Stimulated activated CD4-positive, alpha-beta T cell treated with anti-CD3 and anti-CD28 coated beads, TNF-alpha, amount 100 ng/mL, for 48 hours (primary cell): ENCODE measurements at places on chromosomes 12 and 14.

- no peak for DNase-seq
These were observed 376 bp downstream of the GDF3 start for GRCh38 chr12:7695237-7695560.

GRCh38 chr14:76926521-76927251 lies 100.5 kb downstream of the LRRC74A start:
- DNase-seq: no peak

DNA sequence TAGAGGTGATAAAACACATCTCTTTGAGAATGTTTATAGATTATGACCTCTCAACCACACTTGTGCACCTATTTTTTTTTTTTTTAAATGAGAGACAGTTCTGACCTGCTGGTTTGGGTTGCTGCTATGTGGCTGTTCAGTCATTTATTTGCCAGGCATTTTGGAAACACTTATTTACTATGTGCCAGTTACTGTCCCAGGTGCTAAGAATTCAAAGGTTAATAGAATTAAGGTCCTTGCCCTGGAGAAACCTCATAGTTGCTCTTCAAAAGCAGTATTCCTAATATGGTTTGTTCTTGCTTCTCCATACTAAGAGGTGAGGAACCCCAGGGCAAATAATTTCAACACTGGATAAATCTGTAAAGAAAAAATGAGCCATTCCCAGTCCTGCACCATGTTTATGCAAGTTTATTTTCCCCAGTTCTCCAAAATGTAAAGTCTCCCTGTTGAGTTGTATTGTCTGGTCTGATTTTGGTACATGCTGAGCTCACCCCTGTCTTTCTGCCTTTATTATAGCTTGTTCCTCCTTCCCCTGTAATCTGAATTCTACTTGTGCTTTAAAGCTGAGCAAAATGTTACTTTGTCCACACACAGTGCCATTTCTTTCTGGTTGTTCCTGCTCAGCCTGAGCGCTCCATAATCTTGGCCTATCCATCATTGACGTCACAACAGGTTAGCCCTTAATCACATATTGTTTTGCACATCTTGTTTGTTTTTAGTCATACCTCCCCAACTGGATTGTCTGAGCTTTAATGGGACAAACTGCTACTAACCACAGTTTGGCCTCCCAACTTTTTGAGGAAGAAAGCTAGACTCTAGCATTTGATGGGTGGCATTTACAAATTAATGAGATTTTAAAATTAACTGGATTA lies 56.7 kb downstream of the SRGAP1 start:
- DNase-seq: no peak

DNA sequence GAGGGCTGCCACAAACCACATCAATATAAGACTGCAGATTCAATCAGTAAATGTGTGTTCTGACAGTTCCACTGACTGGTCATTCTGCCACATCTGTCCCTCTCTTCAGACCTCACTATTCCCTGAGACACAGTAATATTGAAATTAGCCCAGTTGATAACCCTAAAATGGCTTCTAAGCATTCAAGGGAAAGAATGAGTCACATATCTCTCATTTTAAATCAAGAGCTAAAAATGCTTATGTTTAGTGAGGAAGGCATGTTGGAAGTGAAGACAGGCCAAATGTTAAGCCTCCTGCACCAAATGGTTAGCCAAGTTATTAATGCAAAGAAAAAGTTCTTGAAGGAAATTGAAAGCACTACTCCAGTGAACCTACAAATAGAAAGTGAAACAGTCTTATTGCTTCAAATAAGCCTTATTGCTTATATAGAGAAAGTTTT lies 24.5 kb upstream of the KIF21A start:
- no peak for DNase-seq

- DNase-seq: no peak
These were observed 15.3 kb downstream of the MIPOL1 start for GRCh38 chr14:37213016-37213415.

GRCh38 chr12:3671330-3672112 lies 81.4 kb downstream of the CRACR2A start:
- DNase-seq: no peak

GRCh38 chr14:26597071-26597588 lies 703 bp downstream of the NOVA1 start:
- DNase-seq: no peak

DNA sequence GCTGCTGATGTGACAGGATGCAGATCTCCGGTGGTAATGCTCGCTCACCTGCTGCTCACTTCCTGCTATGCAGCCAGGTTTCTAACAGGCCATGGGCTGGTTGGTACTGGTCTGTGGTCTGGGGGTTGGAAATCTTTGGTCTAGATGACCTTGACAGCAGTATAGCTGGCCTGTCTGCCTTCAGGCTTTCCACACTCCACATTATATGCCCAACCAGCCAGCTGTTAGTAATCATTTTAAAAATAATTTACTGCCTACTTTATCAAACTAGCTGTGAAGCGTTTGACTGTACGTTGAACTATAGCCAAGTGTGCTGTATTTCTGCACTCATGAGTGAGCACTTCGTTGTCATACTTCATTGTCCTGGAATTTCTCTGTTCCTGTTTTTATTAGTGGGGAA lies 424.0 kb upstream of the GARIN6 start:
- no peak for DNase-seq

GRCh38 chr12:116448165-116448739 lies 110.9 kb upstream of the MAP1LC3B2 start:
- no peak for DNase-seq

DNA sequence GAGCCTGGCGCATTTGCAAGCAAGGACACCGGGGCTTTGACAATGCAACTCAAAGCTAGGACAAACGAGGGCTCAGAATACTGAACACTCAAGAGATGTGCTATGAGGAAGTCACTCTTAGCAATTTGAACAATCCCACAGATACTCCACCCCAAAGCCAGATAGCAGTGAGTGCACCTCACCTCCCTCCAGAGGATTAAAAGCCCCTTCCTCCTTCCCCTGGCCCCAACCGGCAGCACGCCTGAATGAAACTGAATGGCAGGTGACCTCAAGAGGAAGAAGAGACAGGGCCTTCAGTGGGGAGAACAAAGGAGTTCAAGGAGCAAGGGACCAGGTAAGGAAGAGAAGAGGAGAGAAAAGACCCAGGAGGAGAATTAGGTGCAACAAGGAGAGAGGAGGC lies 1.9 kb upstream of the KRT78 start:
- no peak for DNase-seq

DNA sequence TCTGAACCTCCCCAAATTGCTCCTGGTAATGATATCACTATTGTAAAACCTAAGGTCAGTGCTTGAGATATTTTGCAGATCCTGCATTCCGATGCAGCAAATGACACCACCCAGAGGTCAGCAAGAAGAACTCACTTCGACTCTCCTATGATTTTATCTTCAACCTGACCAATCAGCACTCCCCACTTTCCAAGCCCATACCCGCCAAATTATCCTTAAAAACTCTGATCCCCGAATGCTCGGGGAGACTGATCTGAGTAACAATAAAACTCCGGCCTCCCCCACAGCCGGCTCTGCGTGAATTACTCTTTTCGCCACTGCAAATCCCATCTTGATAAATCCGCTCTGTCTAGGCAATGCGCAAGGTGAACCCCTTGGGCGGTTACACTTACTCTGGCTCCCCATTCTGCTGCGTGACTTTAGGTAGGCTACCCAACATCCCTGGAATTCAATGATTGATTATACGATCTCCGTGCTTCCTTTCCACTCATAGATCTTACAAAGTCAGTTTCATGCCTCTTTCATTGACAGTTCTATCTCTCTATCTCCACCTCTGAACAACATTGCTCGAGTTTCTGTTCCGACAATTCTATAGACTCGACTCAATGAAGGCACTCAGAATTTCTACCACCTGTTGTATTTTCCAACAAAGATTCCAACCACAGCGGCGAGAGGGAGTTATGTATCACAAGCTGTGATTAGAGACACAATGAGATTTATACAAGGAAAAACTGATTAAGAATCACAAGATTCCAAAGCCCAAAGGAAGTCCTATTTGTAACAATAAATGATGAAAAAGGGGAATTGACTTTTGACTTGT lies 939 bp downstream of the NPC2 start:
- DNase-seq: no peak

DNA sequence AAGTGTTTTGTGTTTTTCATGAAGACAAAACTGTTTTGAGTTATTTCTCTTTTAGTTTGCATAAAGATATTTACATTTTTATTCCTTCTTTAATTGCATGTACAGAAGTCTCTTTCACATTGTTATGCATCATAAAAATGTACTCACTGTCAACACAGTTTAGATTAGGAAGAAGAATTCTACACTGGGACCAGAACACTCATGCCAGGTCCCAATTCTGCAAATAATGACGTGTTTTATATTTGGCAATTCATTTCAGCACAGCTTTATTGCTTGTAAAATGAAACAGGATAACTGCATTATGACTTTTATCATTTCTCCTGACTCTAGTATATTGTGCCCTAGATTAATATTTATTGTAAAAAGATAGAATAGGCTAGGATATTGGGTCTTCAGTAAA lies 369.2 kb downstream of the NAV3 start:
- no peak for DNase-seq

- no peak for DNase-seq
These were observed 731 bp upstream of the PCNX4 start for GRCh38 chr14:60090864-60091519.

DNA sequence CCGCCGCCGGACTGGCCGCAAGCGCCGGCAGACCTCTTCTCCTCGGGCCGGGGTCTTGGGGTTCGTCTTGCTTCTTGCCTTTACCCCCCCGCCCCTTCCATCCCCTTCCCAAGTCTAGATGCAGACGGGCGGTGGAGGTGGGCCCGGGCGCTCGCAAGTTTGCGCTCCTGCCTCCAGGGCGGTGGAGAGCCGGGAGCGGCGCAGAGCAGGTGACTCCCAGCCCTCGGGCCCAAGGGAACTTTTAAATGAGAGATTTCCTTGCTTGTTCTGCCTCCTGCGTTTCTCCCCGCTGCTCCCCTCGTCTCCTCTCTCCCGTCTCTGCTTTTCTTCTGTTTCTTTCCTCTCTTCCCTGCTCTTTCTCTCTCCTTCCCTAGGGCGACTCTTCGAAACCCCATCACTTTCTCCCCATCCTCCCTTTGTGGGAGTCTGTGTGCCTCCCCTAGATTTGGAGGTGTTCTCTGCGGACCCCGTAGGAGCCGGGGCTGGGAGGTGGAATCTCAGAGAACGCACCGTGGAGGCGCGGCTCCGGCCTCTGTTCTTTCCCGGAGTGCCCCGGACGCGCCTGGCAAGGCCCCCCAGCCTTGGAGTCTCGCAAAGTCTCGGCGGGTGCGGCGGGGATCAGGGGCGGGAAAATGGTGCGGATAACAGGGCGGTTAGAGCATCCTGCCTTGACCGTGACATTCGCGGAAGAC lies 114.7 kb upstream of the MYL2 start:
- DNase-seq: no peak

GRCh38 chr12:51187370-51187987 lies 14.5 kb upstream of the TFCP2 start:
- DNase-seq: no peak

- peak; percentile 15 for DNase-seq
These were observed 149.7 kb upstream of the ARHGAP5 start for GRCh38 chr14:31927348-31927832.

DNA sequence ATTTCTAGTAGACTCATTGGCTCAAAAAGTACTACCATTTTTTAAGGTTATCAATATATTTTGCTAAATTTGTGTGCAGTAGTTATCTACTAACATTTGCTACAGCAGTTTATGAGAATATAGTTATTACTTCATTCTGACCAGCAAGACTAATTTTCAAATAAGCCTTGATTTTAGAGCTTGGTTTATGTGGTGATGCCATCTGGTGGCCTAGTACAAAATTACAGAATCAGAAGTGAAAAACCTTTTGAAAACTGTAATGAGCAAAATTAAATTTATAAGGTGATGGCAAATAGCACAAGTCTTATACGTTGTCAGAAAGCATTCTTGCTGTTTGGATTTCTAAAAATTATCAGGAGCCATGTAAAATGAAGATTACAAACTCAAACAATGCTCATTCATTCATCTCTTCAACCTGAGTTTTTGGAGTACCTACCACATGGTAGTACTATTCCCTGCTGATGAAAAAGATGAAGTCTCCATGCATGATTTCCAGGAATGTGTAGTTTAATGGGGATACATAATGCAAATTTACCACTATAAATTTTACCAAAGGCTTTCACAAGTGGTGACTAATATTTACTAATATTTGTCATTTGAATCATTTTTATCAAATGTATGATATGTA lies 51.0 kb downstream of the MAGOHB start:
- DNase-seq: no peak

DNA sequence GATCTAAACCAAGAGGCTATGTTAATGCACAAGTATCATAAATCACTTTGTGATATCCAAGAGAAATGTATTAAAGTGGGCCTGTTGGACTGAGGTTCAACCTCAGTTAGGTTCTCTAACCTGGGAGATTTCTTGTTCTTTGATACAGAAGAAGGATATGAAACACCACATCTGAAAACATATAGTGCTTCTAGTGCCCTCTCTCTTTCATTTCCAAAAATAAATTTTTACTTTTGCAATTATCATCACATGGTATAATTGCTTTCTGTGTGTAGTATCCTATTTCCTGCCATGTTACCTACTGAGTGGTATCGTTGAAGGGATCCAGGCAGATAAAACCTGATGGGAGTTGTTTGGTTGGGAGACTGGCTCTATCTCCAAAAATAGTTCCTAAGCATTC lies 264.9 kb downstream of the CCER1 start:
- no peak for DNase-seq

DNA sequence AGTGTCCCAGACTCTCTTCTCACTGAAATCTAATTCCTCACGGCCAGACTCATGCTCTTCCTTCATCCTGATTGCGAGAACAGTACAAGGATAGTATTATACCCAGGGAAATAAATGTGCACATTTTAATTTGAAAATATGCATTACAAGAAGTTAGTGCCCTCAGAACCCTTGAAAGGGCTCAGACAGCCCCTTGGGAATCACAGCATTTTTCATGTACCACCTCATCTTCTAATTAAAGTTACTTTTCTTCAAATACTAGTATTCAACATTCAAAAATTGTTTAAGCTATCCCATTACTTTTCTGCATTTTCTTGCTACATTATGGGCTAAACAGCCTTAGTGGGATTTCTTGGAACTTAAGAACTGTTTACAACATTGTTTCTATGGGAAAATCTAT lies 1.7 kb upstream of the APPL2 start:
- DNase-seq: no peak

DNA sequence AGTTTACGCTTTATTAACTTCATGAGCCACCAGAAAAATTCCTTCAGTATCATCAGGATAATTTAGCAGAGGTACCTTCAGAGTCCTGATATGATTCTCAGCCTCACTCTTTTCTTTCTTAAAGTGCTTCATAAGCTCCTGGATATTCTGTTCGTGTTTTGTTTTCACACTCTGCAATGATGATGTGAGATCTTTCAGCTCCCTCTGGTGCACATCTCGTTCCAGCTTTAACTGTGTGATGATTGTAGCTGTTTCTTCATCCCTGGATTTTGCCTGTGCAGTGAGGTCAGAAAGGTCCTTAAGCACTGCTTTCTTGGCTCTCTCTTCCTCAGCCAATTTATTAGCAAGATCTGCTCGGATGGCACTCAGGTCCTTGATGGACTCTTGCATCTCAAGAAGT lies 156.7 kb downstream of the CEP128 start:
- no peak for DNase-seq
